ENCODE measurements at places on chromosomes 4 and X.

DNA sequence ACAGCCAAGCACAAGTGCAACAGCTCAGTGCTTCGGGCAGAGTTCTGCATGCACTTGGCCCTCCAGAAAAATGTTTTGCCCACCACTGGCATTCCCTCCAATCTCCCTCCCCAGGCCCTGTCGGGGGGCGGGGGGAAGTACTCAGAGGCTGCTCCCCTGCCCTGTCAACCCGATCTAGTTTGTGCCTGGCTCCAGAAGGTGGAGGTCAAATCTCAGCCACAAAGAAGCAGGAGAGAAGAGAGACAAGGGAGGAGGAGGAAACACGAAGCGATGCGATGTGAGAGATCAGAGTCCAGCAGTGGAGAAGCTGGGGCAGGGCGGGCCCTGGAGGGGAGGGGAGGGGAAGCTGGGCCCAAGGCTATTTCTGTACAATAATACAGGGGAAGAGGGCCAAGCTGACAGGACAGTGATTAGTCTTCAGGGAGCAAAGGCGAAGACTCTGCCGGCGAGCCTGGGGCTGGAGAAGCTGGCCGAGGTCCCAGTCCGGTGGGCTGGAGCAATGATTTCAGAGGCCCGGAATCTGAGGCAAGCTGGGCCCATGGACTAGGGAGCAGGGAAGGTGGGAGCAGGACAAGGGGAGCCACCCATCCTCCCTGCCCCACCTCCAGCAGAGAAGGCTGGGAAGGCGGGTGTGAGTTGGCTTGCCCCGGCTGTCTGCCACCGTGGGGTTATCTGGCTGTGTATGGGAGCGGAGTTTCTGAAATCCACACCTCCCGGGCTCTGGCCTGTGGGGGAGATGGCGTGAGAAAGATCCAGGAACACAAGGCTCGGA lies 167.1 kb downstream of the EFNB1 start:
- no peak for DNase-seq

- no peak for DNase-seq
Measured at GRCh38 chr4:179353786-179354185, 1911.5 kb upstream of the AGA start.

GRCh38 chr4:41652971-41653370 lies 95.6 kb downstream of the PHOX2B start:
- DNase-seq, result no peak

DNA sequence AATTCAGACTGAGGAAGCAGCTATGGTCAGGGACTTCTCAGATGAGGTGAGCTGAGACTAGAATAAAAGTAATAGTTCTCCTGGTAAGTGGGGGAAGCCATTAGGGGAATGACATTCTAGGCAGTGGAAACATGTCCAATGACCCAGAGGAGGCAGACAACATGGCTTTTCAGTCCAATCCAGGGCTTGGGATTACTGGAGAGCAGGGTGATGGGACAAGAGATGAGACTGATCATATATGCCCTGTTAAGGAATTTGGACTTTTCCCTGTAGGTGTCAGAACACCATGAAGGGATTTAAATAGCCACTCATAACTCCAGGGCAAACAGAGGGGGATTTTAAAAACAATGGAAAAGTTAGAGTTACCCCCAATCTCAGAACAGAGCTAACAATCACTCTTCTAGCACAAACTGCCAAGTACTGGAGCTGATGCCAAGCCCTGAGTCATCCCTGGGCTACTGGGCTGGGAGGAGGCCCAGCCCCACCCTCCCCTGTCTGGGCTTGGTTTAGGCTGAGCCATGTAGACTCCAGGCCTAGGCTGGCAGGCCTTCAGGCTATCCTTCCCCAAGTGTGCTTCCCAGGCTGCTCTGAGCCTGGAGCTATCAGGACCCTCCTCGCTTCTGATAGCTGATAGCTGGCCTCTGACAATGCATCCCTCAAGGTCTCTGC lies 22.7 kb upstream of the MSN start:
- peak; percentile 1 for DNase-seq

DNA sequence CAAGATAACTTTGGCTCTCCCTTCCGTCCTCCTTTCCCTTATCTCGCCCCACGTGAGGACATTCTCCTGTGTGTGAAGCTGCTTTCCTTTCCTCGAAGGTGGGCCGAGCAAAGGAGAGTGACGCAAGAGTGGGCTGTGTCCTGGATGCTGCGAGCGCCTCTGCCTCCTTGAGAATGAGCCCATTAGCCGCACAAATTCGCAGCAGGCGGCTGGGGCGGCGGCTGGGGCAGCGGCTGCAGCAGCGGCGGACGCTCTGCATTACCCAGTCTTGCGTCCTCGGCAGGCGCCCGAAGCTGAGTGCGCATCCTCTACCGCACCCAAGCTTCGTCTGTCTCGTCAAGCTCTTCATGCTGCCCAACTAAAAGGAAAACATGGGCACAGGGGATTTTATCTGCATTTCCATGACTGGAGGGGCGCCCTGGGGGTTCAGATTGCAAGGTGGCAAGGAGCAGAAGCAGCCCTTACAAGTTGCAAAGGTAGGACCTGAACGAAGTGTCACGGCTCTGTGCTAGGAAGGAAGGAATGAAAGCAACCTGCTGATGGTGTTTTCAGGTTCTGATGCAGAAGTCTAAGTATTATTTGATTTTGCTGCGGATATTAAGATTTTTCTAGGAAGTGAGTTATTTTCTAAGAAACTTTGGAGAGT lies at the start of gene SYNPO2:
Gene SYNPO2 (plus strand): TSS at position 189 of the 646 bp plus-strand sequence. CDS start 183 bp downstream, at position 372.
- peak; percentile 4 for DNase-seq

DNA sequence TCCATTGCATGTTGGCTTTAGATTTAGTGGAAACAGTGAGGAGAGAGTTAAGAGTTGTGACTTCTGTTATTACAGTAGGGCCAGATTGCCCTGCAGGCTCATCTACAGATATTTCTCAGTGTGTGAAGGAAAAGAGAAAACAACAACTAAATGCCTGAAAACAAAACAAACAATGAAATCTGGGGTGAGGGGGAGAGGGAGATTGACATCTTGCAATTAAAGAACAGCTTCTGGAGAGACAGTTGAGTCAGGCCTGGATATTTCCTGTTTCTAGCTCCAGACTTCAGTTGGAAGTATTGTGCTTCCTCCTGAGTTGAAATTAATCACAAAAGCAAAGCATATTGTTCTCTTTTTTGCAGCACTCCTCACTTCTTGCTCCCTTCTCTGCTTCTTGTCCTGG lies 108.3 kb upstream of the SCML1 start:
- no peak for DNase-seq

DNA sequence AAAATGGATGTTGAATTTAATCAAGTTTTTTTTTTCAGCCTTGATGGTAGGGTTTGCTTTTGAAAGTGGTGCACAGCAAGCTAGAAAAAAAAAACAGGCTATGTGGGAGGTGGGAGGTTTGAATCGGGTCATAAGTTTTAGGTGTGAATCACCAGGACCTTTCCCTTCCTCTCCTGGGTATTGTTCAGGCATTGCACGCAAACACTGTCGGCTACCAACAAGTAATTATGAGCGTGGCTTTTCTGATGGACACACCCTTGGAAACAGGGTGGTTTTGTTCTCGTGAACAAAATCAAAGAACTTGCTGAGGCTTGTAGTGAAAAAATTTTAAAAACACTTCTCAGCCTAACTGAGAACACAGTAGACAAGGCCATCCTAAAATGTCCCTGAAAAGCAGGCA lies 18.1 kb downstream of the PIR start:
- DNase-seq, result no peak

DNA sequence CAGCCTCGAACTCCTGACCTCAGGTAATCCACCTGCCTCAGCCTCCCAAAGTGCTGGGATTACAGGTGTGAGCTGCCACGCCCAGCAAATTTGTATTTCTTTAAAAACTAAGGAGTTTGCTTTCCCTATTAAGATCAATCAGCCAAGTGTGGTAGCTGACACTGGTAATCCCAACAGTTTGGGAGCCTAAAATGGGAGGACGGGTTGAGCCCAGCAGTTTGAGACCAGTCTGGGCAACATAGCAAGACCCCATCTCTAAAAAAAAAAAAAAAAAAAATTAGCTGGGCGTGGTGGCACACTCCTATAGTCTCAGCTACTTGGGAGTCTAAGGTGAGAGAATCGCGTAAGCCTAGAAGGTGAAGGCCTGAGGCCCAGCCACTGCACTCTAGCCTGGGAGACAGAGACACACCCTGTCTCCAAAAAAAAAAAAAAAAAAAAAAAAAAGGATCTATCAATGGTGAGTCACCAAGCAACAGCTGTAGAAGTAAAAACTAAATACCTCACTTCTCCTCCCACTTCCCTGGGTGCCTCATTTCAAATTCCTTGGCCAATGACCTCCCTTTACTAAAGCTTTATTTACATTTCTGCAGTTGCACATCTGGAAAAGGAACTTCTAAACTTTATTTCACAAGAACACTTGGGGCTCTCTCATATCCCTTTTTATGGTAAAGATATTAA lies 54.5 kb downstream of the LDB2 start:
- DNase-seq, result no peak

DNA sequence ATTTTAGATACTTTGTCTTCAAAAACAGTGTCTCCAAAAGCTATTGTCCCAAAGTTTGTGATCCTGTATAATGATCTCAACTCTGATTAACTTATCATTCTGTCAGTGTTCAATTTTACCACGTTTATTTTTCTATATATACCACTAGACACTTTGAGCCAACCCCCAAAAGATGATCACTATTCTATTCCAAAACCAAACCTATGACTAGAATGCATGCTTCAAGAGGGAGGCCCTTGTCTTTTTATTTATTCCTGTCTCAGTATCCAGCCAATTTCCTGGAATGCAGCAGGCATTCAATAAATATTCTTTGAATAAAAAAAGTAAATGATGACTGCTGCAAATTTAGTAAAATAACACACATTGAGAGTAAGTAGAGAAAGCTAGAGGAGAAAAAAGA lies 275.6 kb downstream of the LDB2 start:
- no peak for DNase-seq

GRCh38 chrX:51891821-51892551 lies 1.4 kb upstream of the MAGED1 start:
- DNase-seq, result no peak

- peak; percentile 27 for DNase-seq
Measured at GRCh38 chrX:39149761-39150160, 348.5 kb downstream of the MID1IP1 start.

DNA sequence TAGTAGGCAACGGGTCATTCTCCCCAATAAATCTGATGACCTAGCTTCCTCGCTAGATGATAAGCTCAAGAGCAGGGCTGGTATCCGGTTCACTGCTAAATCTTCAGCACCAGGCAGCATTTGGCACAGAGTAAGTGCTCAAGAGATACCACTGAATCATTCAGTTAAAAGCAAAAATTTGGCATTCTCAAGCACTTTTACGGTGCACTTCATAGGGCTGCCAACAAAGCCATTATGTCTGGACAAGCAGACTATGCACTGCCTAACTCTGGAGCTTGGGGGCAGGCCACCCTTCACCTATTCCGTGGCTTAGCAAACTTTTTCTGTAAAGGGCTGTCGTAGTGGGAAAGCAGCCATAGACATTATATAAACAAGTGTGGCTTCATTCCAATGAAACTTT lies 23.8 kb upstream of the CXorf38 start:
- DNase-seq, result no peak

- no peak for DNase-seq
Measured at GRCh38 chr4:41718907-41719306, 29.6 kb downstream of the PHOX2B start.

DNA sequence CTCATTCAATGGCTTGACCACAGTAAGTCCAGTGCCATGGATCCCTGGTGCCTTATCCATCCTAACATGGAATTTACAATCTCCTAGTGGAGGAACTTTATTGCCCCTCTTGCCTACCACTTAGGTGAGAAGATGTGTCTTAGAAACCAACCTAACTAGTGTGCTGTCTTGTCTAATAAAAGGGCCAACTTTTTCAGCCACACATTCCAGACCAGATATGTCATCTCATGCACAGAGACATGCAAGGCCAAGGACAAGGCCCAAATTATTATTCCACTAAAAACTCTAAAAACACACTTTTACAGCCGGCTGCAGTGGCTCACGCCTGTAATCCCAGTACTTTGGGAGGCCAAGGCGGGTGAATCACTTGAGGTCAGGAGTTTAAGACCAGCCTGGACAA lies 10.6 kb upstream of the PRDX4 start:
- no peak for DNase-seq

DNA sequence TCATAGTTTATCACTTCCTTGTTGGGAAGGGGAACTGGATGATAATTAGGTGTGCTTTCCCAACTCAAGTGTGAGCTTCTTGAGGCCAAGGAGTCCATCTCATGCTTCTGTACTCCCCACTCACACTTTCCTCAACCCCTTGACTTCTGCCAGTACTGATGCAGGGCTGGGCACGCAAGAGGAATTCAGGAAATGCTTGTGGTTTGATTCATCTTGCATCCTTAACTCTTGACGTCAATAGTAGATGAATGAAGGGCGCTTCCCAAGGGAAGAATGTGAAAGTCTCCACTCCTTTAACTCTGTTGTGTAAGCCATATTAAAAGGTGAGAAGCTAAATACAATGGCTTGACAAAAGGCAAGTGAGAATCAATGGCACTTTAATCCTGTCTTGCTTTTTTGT lies 101.8 kb downstream of the AGTR2 start:
- DNase-seq, result no peak

- no peak for DNase-seq
Measured at GRCh38 chr4:154877110-154877760, 96.2 kb downstream of the RBM46 start.

- no peak for DNase-seq
Measured at GRCh38 chrX:120564925-120565324, 4.2 kb upstream of the CUL4B start.

GRCh38 chr4:123741906-123742305 lies 345.3 kb downstream of the SPRY1 start:
- DNase-seq, result no peak

GRCh38 chr4:5658974-5659373 lies 49.4 kb downstream of the EVC2 start:
- no peak for DNase-seq

DNA sequence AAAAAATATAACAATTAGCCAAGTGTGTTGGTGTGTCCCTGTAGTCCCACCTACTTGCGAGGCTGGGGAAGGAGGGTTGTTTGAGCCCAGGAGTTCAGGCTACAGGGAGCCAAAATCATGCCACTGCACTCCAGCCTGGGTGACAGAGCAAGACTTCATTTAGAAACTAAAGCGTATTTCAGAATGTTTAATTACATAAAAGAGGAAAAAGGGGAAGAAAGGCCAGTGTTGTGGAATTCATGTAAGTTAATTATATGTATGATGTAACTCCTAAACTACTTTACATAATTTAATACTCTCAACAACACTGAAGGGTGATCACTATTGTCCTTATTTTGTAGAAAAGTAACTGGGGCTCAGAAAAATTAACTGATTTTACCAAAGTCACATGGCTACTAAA lies 67.2 kb upstream of the HOPX start:
- no peak for DNase-seq

DNA sequence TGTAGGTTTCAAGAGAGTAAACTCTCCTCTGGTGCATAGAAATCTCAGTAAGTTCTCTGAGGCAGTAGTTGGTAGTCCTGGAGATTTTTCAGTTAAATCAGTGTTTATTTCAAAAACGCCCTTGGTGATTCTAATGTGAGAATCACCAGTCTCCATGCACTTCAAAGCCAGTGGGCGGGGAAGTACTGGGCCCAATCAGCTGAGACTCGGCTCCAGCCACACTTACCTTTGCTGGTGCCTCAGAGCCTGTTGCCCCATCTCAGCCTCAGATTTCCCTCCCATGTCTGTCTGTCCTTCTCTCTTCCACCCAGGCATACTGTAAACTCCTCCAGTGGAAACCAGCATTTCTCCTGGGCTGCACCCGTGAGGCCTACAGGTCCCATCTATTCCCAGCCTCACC lies 7.4 kb upstream of the MGST2 start:
- no peak for DNase-seq

GRCh38 chrX:154098551-154098950 lies 1.0 kb upstream of the MECP2 start:
- DNase-seq, result no peak

All from activated effector memory CD4-positive, alpha-beta T cell treated with Interleukin-2 at 50 U/mL for 16 hours (primary cell).